Globus pallidus (tissue), 1 donor: ENCODE measurements at places on chromosomes 1 and 21.
A peak's percentile ranks its signal among the peaks of the same experiment; 100 is the strongest.

GRCh38 chr1:236304682-236305081, 22.9 kb upstream of the ERO1B start:
- no peak for DNase-seq

GRCh38 chr1:1402072-1402900, 3.2 kb upstream of the CCNL2 start:
- DNase-seq: no peak

DNA sequence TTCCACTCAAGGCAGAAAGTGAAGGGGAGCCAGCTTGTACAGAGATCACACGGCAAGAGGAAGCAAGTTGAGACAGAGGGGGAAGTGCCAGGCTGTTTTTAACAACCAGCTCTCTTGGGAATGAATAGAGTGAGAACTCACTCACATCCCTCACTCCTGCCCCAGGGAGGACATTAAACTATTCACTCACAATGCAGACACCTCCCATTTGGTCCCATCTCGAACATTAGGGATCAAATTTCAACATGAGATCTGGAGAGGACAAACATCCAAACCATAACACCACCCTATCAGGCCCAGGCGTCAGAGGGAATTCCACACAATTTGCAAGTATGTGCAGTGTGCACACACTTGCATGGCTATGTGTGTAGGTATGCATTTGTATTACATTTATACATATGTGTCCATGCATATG, 62.7 kb downstream of the DMAP1 start:
- no peak for DNase-seq

DNA sequence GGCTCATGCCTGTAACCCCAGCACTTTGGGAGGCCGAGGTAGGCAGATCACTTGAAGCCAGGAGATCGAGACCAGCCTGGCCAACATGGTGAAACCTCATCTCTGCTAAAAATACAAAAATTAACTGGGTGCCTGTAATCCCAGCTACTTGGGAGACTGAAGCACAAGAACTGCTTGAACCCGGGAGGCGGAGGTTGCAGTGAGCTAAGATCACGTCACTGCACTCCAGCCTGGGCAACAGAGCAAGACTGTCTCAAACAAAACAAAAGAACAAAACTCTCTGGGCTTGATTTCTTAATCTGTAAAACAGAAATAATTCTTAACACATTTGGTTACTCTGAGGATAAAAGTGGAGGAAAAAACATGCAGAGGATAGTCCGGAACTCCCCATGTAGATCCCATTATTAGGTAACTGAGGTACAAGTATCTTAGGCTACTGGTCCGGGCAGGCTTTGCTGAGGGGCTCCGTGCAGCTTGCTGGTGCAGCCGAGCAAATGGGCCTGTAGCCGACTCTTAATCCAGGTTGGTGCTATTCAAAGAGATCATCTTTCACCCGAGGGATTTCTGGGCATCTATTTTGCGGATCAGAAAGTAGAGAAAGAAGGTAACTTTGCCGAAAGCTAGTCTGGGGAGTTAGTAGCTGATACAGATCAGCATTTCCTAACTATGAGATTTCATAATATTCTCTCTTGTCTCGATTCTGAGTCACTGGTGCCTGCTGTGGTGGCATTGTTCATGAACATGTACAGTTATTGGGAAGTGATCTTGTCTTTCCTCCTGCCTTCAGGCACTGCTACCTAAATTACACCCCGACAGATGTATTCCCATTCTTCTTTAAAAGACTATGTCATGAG, 56.8 kb downstream of the NFIA start:
- no peak for DNase-seq

- no peak for DNase-seq
Measured at GRCh38 chr1:193705554-193705981, 519.2 kb upstream of the B3GALT2 start.

DNA sequence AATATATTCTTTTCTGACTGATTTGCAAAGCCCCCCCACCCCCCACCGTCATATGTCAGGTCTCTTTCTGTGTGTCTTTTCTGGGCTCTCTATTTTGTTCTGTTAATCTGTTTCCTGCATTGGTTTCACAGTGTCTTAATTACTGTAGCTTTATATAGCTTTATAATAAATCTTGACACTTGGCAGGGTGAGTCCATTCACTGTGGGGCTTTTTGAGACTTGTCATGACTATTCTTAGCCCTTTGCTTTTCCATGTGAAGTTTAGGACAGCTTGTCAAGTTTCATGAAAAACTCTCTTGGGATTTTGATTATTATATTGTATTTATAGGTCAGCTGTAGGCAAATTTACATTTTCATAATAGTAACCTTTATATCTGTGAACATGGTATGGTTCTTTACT, 50.4 kb downstream of the MIGA1 start:
- DNase-seq: no peak

DNA sequence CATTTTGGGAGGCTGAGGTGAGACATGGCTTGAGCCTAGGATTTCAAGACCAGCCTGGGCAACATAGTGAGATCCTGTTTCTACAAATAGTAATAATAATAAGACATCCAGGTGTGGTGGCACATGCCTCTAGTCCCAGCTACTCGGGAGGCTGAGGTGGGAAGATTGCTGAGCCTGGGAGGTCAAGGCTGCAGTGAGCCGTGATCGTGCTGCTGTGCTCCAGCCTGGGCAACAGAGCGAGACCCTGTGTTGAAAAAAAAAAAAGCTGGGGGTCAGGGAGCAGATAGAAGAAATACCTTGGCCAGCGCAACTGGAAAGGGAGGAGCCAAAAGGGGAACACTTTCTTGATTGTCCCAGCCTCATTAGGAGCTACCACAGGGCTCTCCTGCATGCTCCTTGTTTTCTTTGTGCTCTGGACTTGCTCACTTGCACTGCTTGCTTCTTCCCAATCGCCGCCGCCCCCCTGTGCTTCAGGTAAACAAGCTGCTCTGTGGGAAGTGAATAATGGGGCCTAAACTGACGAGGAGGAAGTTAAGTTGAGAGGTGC, 31.1 kb downstream of the PBX1 start:
- no peak for DNase-seq

DNA sequence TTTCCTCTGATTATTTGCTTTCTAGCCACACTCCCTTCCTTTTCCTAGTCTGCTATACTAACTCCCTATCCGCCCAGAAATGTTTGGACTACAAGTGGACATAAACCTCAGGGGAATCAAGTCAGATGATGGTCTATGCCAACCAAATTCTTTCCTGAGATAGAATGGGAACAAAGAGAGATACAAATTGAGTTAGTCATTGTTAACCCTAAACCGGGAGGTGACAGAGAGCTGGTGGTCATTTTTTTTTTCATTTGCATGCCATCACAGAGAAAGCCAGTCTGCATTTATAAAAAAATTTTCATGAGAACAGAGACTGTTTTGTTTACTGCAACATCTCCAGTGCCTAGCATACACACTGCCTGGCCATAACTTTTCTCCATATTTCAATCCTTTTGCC, 35.0 kb downstream of the MYSM1 start:
- DNase-seq: peak; percentile 35

DNA sequence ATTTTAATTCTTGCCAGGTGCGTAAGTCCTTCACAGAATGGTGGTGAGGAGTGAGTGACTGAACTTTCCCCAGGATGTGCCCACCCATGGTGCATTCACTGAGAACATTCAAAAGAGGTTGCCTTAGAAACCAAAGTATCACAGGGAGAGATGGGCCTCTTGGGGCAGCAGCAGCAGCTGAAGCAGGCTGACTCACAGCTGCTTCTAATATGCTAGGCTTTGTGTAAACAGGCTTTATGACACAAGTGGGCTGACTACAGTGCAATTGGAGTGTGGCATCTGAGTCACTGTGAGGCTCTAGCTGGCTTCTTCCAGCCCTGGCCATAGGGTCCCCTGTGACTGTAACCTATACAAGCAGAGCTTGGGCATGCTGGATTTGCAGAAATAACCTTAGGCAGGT, 12.6 kb downstream of the PIGP start:
- DNase-seq: peak; percentile 22

DNA sequence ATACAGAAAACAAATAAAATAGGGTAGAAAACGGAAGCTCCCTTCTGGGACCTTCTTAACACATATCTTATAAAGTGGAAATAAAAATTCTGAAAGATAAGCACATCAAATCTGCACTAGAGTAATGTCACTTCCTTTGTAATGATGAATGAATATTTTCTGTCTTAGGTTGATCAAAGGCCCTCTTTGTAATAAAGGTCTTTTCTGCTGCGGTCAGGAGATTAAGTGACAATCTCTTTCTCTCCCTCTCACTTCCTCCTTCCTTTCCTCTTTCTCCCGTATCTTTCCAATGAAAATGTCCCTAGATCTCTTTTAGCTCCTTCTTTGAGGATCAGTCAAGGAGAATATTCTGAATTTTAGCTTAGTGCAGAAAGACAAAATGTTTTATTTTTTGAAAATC, 33.8 kb downstream of the TMCO1 start:
- no peak for DNase-seq

DNA sequence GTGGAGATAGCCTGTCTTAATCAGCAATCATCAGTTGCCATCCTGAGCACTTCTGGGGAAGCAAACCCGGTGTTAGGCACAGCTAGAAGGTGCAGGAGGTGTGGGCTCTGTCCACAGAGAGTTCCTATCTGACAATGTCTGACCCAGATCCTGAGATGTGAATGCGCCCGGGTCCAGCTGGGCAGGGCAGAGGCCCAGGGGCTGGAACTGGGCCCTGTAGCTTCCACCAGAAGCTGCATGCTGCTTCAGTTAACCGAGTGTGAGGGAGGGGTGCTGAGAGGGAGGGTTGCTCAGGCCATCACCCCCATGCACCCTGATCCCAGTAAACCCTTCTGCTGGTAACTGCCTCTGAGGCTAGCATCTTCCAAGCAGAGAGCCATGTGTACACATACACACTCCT, 42.2 kb downstream of the KIF21B start:
- DNase-seq: no peak

GRCh38 chr1:11918799-11919519, 7.3 kb downstream of the KIAA2013 start:
- no peak for DNase-seq

DNA sequence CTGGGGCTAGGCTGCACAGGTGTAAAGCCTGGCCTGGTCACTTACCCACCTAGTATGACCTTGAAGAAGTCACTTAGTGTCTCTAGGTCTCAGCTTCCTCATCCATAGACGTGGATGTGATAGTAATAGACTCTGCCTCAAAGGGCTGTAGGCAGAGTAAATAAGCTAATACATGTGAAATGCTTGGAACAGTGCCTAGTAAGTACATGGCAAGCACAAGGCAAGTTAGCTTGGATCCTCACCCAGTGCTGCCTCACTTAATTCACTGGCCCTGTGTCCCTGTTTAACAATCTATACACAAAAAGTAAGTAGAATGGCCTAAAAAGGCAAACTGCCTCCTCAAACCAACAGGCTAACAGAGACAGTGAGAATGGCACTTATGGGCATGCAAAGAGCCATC, 167.8 kb downstream of the PIGK start:
- DNase-seq: no peak

DNA sequence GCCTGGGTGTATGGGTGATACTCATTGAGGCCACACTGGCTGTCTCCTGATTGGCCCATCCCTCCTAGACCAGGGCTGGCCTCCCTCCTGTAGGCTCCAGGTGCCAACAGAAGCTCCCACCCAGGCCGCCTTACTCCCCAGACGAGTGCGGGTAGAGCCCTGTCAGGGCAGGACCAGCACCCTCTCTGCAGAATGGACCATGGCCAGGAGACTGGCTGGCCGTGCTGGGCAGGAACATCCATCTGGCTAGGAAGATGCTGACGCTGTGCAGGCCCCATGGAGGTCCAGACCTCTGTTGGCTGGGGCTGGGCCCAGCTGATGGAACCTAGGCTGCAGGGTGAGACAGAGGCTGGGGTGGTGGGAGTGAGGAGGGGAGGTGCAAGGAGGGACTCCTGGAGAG, 25.0 kb upstream of the EPB41 start:
- DNase-seq: no peak

GRCh38 chr1:58038574-58038973, 508.0 kb downstream of the OMA1 start:
- DNase-seq: no peak

- no peak for DNase-seq
Measured at GRCh38 chr1:224938652-224939051, 9.2 kb downstream of the DNAH14 start.
